ENCODE measurements at places on chromosomes 13 and 19. TPM values are rescaled to one million over a fixed set of nuclear protein-coding genes. Genes with fewer than 3 reads are reported as not detected.

DNA sequence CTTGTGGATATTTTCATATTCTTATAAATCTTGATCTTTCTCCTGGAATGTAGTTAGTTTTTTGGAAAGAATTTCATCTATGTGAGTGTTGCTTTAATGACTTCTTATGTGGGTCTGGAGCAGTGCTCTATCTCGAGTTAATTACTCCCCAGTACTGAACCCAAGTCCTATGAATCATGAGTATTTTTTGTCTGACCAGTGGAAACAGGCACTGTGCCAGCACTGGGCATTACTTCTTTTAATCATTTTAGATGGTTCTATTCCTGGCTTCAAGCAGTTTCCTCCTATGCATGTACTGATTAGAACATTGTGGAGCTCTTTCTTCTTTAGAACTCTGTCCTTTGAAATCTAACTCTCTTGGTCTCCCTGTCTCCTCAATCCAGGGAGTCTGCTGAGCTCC is 466.3 kb downstream of the PCDH17 start:
- no peak overlapping the region for H3K4me3 ChIP-seq
- no peaks in the 10 kb centered on the region for H3K27me3 ChIP-seq
- H3K36me3 ChIP-seq: no peaks in the 10 kb centered on the region
- no peak overlapping the region for H3K27ac ChIP-seq
- no peak for DNase-seq

Gene CEBPA
- 0.59 TPM for total RNA-seq

Gene DCLK1
- total RNA-seq: 1.6 TPM

DNA sequence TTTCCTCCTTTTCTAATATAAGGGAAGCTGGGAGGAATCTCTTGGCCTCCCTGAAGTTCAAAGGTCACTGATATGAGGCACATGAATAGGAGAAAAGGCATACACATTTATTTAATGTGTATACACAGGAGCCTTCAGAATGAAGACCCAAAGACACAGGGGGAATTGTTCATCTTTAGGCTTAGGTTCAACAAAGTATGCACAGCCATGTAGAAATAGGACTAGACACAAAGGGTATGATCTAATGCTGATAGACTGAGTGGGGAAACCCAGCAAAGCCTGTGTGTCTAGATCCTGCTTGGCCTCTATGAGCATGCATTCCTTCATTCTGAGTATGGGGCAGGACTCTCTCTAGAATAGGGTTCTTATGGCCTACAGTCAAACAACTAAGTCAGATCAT is 177.1 kb upstream of the RFC3 start:
- DNase-seq: no peak
- peaks cover 33% of the 10 kb centered on the region for H3K4me1 ChIP-seq
- peak overlapping the region; percentile 6 for H3K27ac ChIP-seq
- peaks cover 4% of the 10 kb centered on the region for H3K27me3 ChIP-seq

Gene HS6ST3
- total RNA-seq: 1.9 TPM

Gene ZNF578
- 0.26 TPM for total RNA-seq

DNA sequence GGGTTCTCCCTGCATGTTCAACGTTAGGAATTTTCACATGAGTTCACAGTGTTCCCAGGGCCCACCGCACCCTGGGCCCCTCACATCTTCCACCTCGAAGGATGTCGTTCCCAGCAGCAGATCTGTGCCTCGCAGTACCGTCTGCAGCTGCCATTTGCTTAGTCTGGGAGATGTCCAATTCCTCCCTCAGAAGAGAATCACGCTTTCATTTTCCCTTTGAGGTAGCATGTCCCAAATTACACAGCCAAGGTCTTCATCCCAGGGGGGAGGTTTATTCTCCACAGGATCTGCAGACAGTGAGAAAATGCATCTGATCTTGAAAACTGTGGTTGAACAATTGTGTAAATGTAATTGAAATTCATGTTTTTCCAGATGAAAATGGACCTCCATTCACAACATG is 150.2 kb downstream of the DCT start:
- no peaks in the 10 kb centered on the region for H3K36me3 ChIP-seq
- H3K4me1 ChIP-seq: peaks cover 31% of the 10 kb centered on the region
- no peak overlapping the region for H3K27ac ChIP-seq
- no peak for DNase-seq
- no peak overlapping the region for H3K4me3 ChIP-seq
- H3K27me3 ChIP-seq: peaks cover 3% of the 10 kb centered on the region

DNA sequence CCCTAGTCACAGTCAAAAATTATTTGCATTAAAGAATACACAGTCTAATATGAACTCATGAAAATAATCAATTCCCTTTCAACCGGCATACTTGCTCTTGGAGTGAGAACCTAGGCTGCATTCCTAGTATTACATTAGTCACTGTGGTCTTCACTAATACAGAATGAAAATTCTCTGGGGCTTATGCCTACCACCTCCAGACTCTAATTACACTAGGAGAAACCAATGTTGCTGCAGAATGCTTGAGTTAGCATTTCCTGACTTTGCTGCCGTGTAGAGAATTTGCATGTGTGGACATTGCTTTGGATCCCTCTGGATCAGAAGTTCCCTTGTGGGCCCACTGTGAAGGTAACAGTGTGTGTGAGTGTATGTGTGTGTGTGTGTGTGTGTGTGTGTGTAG is 87.8 kb downstream of the CCNA1 start:
- H3K27ac ChIP-seq: peak overlapping the region; percentile 48
- H3K36me3 ChIP-seq: no peaks in the 10 kb centered on the region
- no peak for DNase-seq
- peaks cover 4% of the 10 kb centered on the region for H3K4me1 ChIP-seq
- H3K27me3 ChIP-seq: peaks cover 1% of the 10 kb centered on the region

DNA sequence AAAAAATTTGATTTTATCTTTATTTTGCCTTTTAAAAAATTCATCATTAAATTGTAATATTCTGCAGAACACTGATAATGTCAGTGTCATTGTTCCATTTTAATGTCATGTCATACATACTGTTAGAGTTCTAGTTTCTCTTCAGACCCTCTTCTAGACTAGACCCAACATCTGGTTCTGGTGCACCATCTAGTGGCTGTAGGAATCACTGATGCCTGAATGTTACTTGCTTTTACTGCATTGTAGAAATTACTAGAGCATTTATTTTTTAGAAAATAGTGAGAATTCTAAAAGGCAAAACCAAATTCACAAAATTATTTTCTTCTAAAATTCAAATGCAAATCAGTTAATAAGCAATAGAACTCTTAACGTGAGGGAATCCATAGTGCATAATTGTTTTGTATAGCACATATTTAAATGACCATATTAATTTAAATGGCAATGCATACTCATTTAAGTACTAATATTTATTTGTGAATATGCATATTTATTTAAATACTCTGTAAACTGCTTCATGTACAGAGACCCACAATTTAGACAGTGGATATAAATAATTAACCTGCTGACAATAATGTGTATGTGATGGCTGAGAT is 425.7 kb downstream of the KLF12 start:
- no peaks in the 10 kb centered on the region for H3K4me1 ChIP-seq
- H3K27ac ChIP-seq: no peak overlapping the region
- DNase-seq: peak; percentile 51
- H3K27me3 ChIP-seq: no peaks in the 10 kb centered on the region
- H3K36me3 ChIP-seq: peaks cover 5% of the 10 kb centered on the region

Gene TPTE2
- total RNA-seq: not detected

- no peak overlapping the region for H3K4me3 ChIP-seq
- H3K27me3 ChIP-seq: peaks cover 2% of the 10 kb centered on the region
- peak; percentile 51 for DNase-seq
- no peak overlapping the region for H3K27ac ChIP-seq
Observed at GRCh38 chr13:76016799-76017400, 380.8 kb downstream of the LMO7 start.

Gene SMIM24
- total RNA-seq: not detected

Gene KLF12
- 26.9 TPM for total RNA-seq

- peaks cover 9% of the 10 kb centered on the region for H3K36me3 ChIP-seq
- H3K27me3 ChIP-seq: peaks cover 12% of the 10 kb centered on the region
Observed at GRCh38 chr19:41921577-41922576, 6.4 kb downstream of the ERFL start.

Gene KIR2DL4
- not detected for total RNA-seq

GRCh38 chr13:74206061-74206561 is 71.9 kb upstream of the KLF12 start:
- no peak for DNase-seq
- H3K27ac ChIP-seq: no peak overlapping the region
- H3K27me3 ChIP-seq: no peaks in the 10 kb centered on the region
- no peak overlapping the region for H3K4me3 ChIP-seq
- no peaks in the 10 kb centered on the region for H3K36me3 ChIP-seq

Gene POU2F2
- total RNA-seq: 5.7 TPM

- H3K27ac ChIP-seq: no peak overlapping the region
- peaks cover 15% of the 10 kb centered on the region for H3K36me3 ChIP-seq
- H3K27me3 ChIP-seq: peaks cover 7% of the 10 kb centered on the region
- no peak overlapping the region for H3K4me3 ChIP-seq
- H3K4me1 ChIP-seq: peaks cover 3% of the 10 kb centered on the region
Observed at GRCh38 chr19:4439243-4439642, 18.4 kb downstream of the UBXN6 start.

Gene VASP
- total RNA-seq: 246 TPM

DNA sequence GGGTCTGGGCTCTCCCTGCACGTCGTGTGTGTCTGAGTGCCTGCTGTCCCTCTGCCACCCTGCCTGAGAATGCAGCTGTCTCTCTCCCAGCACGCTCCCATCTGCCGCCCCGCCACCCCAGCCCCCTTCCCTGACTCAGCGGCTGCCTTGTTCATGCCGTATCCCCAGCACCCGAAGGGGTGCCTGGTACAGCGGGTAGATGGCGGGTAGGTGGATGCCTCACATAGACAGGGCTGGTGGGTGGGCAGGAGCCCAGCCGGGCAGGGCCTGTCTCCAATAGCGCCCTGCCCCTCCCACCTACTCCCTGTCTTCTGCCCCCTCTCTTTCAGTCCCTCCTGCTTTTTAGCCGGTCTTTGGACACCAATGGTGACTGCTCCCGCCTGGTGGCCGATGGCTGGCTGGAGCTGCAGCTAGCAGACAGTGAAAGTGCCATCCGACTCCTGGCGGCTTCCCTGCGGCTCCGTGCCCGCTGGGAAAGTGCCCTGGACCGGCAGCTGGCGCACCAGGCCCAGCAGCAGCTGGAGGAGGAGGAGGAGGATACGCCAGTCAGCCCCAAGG is 30.3 kb downstream of the DHX34 start:
- DNase-seq: no peak
- H3K4me3 ChIP-seq: no peak overlapping the region
- peaks cover 3% of the 10 kb centered on the region for H3K27me3 ChIP-seq
- H3K4me1 ChIP-seq: no peaks in the 10 kb centered on the region
- no peak overlapping the region for H3K27ac ChIP-seq
- H3K36me3 ChIP-seq: peaks cover 32% of the 10 kb centered on the region

DNA sequence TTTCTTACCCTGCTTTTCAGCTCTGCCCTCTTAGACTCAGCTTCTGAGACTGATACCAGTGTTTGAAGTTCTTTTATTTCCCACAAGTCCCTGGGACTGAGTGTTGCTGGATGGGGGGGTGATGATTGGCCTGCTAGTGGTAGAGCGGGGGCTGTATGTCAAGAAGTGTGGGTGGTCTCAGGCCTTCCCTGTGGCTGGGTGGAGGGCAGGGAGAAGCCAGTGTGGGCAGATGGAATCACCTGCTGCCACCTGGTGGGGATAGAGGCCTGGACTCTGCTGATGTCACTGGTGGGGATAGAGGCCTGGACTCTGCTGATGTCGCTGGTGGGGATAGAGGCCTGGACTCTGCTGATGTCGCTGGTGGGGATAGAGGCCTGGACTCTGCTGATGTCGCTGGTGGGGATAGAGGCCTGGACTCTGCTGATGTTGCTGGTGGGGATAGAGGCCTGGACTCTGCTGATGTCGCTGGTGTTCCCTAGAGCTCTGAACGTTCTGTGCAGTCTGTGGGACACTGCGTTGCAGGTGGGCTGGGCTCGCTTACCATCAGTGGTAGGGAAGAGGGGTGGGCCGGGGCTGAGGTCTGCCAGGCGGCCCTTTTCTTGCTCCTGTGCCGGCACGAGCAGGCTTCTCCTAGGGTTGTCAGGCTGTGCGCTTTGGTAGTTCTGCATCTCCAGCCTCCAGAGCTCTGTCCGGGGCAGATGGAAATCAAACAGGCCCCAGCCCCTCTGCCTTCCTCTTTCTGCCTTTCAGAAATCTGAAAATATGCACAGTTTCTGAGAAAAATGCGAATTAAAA is 101.3 kb downstream of the ARHGEF7 start:
- H3K4me3 ChIP-seq: peak overlapping the region; percentile 21
- peaks cover 8% of the 10 kb centered on the region for H3K27me3 ChIP-seq
- DNase-seq: no peak

DNA sequence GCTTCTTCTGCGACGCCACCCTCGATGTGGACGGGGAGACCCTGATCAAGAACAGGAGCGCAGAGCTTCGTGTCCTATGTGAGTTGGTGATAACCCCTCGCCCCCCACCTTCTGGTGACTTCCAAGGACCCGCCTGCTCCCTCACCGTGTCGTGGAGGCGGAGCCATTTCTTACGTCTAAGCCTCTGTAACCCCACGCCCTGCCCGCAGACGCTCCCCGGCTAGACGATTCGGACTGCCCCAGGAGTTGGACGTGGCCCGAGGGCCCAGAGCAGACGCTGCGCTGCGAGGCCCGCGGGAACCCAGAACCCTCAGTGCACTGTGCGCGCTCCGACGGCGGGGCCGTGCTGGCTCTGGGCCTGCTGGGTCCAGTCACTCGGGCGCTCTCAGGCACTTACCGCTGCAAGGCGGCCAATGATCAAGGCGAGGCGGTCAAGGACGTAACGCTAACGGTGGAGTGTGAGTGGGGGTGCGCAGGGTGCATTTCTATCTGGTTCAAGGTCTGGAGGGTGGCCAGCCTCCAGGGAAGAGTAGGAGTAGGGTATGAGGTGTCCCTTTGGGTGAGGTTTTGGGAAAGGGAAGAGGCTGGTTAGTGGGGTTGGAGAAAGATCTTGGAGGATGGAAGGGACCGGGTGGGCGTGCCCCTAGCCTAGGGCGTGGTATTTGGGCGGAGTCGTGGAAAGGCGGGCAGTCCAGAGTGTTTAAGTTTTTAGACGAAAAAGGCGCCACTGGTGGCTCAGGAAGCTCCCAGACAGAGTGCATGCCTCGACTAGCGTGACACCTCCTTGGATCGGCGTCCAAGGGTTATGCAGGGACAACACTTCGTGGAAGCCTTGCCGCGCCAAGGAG is 3.3 kb downstream of the ICAM5 start:
- peaks cover 14% of the 10 kb centered on the region for H3K4me1 ChIP-seq
- H3K27me3 ChIP-seq: peaks cover 45% of the 10 kb centered on the region
- H3K27ac ChIP-seq: no peak overlapping the region
- H3K4me3 ChIP-seq: peak overlapping the region; percentile 13
- no peak for DNase-seq

GRCh38 chr19:16441661-16442162 is 30.1 kb downstream of the EPS15L1 start:
- peak; percentile 68 for DNase-seq
- H3K36me3 ChIP-seq: peaks cover 17% of the 10 kb centered on the region
- peaks cover 53% of the 10 kb centered on the region for H3K4me1 ChIP-seq
- peaks cover 8% of the 10 kb centered on the region for H3K27me3 ChIP-seq

DNA sequence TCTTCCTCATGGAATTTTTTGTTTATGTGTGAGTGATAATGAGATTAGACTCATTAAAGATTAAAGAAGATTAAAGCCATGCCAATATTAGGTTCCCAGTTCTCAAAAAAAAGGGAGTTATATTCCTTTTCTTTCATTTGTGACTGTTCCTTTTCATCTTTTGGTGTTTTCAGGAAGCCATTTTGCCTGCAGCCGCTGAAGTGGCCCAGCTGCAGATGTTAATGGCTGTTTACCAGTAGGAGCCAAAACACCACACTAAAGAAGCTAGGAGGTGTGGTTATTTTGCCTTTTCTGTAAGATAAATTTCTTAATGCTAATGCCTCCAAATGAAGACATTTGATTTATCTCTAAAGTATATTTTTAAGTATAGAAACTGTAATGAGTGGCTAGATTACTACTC is 36.3 kb downstream of the ITGBL1 start:
- no peak overlapping the region for H3K27ac ChIP-seq
- no peak overlapping the region for H3K4me3 ChIP-seq
- no peak for DNase-seq
- no peaks in the 10 kb centered on the region for H3K27me3 ChIP-seq
- no peaks in the 10 kb centered on the region for H3K36me3 ChIP-seq

Measured in endothelial cell (in vitro differentiated cells).